BJ (cell line): ENCODE measurements at places on chromosomes 1 and 21.

- no peak for DNase-seq
Observed at GRCh38 chr1:211474451-211474850, 17.5 kb downstream of the RD3 start.

DNA sequence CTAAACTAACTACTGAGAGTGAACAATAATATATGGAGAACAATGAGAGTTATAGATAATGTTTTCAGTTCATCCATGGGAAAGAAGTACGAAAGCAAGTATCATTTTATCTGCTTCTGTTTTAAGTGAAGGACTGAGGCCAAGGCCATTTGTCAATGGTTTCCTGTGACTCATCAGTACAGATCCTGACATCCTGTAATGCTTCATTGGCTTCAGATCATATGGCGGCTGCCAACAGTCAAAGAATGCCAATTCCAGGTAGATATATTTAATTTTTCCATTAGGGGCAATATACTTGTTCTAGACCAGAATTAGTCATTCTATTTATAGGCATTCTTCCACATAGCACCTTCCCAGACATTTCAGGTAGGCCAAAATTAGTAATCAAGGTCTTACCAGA lies 97.3 kb downstream of the USH2A start:
- no peak for DNase-seq

DNA sequence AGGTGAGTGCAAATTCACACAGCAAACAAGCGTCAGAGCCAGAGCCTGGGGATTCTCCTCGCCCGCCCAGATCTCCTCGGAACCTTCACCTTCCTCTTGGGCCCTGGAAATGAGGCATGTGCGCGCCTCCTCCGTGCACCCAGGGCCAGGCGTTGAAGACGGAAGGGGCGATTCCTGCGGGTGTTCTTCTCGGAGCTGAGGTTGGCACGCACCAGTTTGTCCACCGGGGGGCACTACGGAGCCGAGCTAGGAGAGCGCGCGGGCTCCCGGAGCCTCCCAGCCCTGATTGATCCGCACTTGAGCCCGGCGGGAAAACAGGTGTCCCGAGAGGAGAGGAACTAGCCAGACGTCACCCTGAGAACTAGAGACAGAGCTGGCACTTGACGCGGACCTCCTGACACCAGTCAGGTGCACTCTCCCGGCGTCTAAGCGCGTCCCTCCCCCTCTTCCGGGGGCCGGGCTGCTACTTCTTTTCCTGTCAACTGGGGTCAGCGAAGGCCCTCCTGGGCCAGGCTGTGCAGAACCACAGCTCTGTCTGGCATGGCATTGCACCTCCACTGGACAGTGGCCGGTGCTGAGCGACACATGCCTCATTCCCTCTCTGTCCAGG lies 18.3 kb upstream of the SERINC2 start:
- DNase-seq, result no peak

- peak; percentile 0 for DNase-seq
Observed at GRCh38 chr1:182752077-182752988, 37.2 kb upstream of the NPL start.

DNA sequence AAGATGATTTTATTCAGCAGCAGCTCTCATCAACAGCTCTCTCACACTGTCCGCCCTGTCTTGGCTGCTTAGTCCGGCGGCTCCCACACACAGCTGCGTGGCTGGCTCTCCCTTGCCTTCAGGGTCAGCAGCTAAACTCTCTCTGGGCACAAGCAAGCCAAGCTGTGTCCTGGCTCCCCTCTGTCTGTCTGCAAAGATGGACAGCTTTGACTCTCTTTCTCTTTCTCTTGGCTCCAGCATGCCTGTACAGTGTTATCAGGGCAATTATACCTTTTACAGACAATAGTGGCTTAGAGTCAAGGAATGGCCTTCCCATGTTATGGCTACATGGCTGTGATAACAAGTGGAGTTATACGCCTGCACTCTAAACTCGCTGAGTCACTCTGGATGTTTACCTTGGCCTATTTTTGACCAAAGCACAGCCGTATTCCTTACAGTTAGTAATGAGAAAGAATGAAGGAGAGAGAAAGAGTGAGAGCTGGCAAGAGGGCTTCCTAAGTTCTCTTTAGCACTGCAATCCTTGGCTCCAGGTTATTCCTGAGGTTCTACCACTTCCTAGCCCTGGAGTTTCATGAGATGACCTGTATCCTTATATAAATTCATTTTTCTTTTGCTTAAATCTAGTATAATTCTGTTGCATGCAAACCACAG lies 59.9 kb upstream of the ZSWIM5 start:
- no peak for DNase-seq

- no peak for DNase-seq
Observed at GRCh38 chr1:50112193-50112592, 3.5 kb downstream of the ELAVL4 start.

DNA sequence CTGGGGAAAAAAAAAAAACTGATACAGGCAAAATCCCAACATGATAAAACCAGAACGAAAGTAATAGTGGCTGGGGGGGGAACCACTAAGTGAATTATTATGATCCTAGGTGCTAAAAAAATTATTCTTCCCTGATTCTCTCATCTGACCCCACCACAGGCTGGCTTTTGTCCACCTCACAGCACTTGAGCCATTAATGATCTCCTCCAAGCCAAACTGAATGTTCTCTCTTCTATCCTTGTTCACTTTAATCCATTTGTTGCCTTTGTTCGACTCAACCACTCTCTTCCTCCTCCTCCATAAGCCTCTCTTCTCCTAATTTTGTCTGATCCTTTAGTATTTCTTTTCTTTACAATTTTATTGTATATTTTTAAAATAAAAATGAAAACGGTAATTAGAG lies 16.0 kb upstream of the SMYD2 start:
- no peak for DNase-seq

DNA sequence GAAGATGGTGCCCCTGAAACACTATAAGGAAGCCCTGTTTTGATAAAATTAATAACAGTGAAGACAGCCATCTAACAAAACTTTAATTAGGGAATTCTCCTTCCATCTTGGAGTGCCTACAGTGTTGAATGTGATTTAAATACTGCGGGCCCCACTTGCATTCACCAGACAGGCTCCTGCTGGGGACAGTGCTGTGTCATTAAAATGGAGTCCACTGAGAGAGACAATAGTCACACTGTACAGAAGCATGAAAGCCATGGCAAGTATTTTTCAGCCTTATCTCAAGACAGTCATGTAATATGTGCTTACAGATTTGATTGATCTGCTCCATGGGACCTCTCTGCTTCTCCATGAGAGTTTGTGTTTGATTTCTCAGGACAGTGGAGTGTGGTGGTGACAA lies 29.7 kb upstream of the ZBTB18 start:
- no peak for DNase-seq

DNA sequence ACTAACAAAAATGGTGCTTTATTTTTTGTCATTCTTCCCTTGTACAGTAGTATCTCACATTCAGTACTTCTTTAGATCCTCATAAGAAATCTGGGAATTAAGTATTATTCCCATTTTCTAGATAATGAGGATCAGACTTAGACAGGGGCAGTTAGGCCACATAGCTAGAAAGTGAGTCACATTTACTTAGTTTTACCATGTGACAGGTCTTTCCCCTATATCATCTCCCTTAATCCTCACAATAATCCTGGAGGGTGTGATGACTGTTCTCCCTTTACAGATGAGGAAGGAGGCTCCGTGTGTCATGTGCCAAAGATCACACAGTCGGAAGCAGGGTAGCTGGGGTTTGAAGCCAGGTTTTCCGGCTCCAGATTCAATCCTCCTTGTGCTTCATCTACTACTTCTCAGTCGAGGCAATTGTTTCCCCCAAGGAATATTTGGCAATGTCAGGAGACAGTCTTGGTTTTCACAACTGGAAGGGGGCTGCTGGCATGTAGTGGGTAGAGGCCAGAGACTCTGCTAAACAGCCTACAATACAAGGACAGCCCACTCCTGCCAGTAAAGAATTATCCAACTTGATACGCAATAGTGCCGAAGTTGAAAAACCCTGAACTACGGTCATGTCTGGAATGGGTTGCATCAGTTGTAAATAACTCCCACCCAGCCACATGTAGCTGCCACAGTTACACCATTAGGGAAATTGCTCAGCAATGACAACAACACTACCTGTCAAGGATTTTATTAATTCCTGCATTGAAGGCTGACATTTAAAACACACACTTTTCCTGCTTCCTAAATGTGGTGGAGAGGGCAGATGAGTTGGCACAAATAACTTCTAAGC lies 54.5 kb downstream of the C8B start:
- DNase-seq, result no peak

GRCh38 chr1:240258910-240259309 lies 167.2 kb downstream of the FMN2 start:
- peak; percentile 92 for DNase-seq
